Stimulated activated CD4-positive, alpha-beta T cell treated with anti-CD3 and anti-CD28 coated beads, Interleukin-1b, Interleukin-23, amount 100 ng/mL, for 1 hour (primary cell): ENCODE measurements at places on chromosomes 5 and 9.

DNA sequence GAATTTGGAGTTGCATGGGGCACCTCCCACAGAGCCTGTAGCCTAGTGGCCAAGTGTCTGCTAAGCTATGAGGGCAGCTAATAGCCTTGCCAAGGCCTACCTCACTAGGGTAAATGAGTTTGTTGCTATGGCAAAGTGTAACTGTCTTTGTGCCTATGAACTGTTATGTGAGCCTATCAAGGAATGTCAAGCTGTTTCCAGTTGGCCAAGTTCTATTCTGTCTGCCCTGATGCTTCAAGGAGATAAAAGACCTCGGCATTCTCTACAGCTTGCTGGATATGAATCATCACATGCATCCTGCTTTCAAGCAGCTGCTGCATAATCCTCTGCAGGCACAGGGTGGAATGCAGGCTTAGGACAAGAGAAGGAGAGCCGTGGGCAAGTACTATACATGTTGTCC lies 69.8 kb upstream of the CCDC112 start:
- DNase-seq = no peak

GRCh38 chr9:3951161-3951665 lies 348.7 kb downstream of the GLIS3 start:
- no peak for DNase-seq

- no peak for DNase-seq
Measured at GRCh38 chr5:89934069-89934468, 475.5 kb downstream of the CETN3 start.

GRCh38 chr9:137028263-137029057 lies 423 bp upstream of the ABCA2 start:
- peak; percentile 27 for DNase-seq

- DNase-seq = no peak
Measured at GRCh38 chr5:104172976-104173375, 610.4 kb upstream of the NUDT12 start.

- DNase-seq = no peak
Measured at GRCh38 chr9:131432597-131433301, 38.9 kb downstream of the PRRC2B start.

GRCh38 chr5:14593326-14594021 lies 11.9 kb downstream of the OTULINL start:
- no peak for DNase-seq

DNA sequence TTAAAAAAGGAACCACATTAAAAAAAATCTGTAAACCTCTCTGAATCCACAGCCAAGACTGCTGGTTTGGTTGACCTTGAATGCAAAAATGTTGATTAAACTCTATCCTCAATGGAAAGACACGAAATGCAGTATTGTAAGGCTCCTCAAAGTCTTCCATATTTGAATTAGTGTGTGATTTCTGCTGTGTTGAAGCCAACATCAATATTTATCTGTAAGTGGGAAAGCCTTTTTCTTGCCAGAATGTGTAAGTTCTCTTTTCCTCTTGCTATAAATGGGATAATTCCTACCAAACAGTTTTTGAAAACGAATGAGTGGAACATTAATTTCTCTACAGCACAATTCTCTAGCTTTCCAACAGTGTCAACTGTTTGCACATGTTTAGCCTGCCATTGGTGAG lies 422.1 kb upstream of the TNC start:
- DNase-seq = no peak

DNA sequence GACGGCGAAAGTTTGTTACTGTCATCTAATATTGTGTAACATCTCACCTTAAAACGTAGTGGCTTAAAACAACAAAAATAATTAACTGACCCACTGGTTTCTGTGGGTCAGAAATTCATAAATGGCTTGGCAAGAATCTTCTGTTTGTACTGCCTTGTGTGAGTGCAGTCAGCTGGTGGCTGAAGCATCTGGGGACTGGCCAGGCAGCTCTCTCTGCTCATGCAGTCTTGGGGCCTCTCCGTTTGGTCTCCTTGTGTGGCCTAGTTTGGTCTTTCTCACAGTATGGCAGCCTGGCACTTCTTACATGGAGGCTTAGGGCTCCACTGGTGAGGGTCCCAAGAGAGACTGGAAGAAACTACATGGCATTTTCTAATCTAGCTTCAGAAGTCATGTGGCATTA lies 49.0 kb upstream of the CTXN3 start:
- no peak for DNase-seq

- no peak for DNase-seq
Measured at GRCh38 chr5:8366266-8366665, 497.3 kb downstream of the MTRR start.

DNA sequence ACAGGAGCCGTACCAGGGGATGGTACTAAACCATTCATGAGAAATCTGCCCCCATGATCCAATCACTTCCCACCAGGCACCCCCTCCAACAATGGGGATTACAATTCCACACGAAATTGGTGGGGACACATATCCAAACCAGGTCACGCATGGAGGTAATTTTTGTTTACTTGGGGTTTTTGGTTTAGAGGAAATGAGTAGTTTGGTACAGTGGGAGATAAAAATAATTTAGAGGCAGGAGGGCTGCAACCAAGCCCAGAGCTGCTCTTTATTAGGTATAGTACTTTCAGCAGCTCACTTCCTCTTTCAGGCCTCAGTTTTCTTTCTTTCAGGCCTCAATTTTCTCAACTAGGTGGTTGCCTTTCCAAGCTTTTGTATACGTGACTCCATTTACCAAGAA lies 23.2 kb downstream of the PRUNE2 start:
- DNase-seq = no peak

- DNase-seq = no peak
Measured at GRCh38 chr5:61884252-61884855, 421.7 kb upstream of the KIF2A start.

DNA sequence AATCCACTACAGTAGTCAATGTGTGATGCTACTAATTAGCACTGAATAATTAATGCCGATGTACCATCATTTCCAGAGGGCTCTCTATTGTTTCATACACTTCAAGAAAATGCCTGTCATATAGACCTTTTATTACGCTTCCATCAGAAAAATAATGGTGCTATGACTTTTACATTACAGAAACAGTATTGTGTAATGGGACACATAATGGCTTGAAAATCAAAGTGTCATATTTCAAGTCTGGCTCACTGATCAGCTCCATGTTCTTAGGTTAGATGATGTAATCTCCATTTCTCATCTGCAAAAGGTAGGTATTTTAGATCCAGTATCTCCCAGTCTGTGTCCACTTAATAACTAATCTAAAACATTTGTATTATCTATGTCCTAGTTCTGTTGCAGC lies 990.6 kb upstream of the TYRP1 start:
- DNase-seq = no peak

DNA sequence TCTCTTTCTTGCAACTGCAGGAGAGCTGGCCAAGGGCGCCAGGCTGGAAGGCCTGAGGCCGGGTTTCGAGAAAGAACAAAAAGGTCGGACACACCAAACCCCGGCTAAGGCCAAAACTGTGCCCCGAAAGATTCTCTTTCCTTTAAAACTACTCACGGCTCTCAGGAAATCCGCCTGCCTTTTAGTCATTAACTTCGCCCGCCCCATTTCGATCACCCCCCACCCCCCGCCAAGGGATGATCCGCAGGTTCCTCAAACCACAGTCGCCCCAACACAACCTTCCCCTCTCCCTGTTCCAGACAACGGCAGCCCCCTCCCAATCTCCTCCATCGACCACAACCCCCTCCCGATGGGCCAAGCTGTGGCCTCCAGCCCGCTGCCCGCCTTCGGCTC lies 536 bp downstream of the FEM1C start:
- DNase-seq = peak; percentile 4

DNA sequence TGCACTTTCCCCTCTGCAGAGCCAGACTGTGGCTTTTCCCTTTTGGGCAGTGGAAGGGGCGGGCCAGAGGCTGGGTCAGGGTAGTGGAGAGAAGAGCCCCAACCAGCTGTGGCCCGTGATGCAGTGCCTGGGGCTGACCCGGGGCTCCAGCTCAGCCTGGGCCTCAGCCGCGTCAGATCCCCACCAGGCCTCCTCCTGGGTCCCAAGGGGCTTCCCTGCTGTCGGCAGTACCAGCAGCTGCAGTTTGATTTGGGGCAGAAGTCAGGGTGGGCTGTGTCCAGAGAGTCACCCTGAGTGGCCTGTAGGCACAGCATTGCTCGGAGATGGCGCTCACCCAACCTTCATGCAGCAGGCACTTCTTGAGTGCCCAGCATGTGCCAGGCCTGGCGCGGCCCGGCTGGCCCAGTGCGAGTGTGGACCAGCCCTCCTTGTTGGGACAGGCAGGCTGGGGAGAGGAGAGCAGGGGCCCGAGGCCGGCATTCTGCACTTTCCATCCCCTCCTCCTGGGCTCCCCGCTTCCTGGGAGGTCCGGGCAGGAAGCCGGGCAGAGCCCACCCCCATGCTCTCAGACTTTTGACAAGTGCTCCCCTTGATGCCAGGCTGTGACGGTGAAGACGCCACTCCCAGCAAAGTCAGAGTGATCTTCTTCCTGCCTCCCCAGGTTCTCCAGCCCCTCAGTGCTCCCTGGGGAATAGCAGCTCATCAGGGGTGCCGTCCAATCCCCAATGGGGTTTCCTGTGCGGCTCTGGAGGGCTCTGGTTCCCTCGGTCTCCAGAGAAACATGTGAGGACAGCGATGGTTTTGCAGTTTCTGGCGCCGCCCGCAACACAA lies 88.3 kb upstream of the COL5A1 start:
- no peak for DNase-seq

GRCh38 chr9:75039009-75039408 lies 10.9 kb upstream of the CARNMT1 start:
- no peak for DNase-seq

DNA sequence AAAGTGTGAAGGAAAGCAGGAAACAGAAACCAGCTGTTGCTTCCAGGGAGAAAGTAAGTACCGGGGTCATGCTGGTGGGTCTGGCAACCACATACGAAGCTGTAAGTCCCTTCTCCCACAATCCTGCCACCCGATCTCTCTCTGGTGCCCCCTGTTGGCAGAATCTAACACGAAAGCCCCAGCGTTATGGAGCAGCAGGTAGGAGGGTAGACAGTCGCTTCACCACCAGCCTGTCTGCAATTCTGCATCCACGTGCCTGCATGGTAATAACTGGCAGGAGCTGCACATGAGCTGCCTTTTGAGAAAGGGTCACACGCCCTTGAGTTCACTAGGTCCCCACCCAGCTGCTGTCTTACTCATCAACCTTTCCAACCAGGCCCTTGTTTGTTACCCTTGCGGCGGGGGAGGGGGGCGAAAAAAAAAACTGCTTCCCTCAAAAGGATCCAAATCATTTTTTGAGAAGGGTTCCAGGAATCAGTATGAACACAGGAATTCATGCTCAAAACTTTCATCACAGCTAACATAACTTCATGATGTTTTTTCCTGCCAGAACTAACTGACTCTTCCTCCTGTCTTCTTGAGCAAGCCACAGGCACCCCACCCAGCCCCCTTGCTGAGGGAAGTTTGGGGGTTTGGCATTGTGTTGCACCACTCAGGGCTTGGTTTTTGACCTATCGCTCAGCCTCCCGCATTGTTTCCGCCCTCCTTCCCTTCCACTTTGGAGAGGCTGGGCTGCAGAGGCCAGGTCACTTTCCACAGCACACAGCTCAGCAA lies 19.6 kb upstream of the TMEM252 start:
- peak; percentile 17 for DNase-seq

GRCh38 chr9:33065157-33066076 lies 11.1 kb downstream of the SMU1 start:
- DNase-seq = no peak

DNA sequence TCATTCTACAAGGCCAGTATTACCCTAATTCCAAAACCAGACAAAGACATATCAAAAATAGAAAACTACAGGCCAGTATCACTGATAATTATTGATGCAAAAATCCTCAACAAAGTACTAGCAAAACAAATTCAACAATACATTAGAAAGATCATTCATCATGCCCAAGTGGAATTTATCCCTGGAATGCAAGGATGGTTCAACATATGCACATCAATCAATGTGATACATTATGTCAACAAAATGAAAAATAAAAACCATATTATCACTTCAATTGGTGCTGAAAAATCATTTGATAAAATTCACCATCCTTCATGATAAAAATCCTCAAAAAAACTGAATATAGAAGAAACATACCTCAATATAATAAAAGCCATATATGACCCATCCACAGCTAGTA lies 115.2 kb upstream of the SLC27A6 start:
- no peak for DNase-seq

DNA sequence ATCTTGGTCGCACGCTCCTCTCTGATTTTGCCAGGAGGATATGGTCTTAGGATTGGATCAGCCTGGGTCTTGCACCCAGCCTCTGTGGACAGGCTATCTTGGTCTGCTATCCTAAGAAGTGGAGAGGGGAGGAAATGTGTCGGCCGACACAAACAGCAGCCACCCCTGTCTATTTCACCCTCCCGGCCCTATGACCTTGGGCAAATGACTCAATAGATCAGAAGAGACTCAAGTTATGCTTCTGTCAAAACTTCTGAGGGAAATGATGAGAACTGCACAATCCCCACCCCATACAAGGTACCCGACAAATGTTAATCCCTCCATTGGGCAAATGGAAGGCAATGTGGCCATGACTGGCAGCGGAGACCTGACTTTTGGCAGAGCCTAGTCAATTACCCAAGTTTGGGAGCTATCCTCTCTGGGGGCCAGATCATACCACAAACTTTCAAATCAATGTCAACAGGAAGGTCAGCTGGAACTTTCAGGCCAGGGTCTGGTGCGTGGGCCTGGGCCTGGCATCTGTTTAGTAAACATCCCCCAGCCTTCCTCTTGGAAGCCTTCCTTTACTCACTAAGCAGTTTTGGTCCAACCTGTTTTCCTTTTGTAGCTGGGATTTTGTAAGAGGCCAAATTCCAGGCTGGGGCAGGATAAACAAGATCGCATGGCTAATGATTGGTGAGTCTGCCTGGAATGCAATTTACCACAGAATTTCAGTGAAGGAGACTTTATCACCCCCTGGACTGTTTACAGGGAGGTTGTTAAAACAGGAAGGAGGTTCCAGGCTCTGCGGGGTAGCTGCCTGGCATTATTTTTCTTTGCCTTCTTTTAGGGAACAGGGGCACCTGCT lies 64.2 kb upstream of the CPEB4 start:
- no peak for DNase-seq

DNA sequence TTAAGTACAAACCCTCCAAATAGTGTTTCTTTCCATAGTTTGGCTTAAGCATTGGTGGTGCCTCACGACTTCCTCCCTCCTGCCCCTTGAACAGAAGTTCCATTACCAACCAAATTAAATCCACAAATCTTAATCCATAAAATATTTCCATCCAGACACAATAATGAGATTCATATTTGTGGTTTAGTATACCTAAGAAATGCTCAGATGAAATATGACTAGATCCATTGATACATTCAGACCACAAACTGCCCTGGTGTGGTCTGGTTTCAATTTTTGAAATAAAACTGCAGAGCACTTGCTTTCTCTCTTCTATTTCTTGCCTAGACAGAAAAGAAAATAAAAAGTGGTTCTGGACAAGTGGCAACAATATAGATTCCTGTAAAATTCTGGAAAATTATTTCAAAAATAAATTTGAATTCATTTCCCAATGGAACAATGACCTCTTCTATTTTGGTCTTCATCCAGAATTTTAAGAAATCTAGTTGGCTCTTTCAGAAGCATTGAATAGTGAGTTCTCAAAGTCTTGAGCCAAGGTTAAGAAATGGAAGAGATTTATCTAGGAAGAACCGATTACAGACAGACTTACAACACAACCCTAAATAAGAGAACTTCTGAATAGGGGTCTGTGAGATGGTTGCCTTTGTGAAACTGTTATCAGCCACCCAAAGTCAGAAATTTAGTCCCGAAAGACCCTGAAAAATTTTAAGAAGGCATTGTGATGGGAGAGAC lies 14.0 kb downstream of the TNC start:
- no peak for DNase-seq
